H1 (cell line): ENCODE measurements at places on chromosomes 6 and 20. TPM values are rescaled to one million over a fixed set of nuclear protein-coding genes. Genes with fewer than 3 reads are reported as not detected.

The TRMT11 gene
- 11.8 and 19.7 TPM in 2 replicates for polyA plus RNA-seq

The TRIM10 gene
- polyA plus RNA-seq, result 0.06 and 0.08 TPM in 2 replicates

The CRISP3 gene
- polyA plus RNA-seq, result not detected in 2 replicates

The LY6G6C gene
- polyA plus RNA-seq, result 0.23 and 0.49 TPM in 2 replicates
